Progenitor cell of endocrine pancreas (in vitro differentiated cells): ENCODE measurements at places on chromosomes 2 and 18.

DNA sequence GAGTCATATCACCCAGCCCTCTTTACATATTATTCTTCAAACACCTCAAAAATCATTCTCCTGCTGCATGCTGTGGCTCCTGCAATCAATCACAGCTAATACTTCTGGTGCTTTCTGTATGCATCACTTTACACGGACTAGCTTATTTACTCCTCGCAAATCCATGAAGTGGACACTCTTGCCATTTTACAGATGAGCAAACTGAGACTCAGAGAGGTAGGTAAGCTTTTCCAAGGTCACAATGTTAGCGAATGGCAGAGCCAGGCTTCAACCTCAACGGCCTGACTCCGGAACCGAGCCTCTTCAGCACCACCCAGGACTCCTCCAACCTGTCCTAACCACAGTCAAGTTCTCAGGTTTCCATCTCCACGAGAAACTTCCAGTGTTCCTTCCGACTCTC, 36.8 kb downstream of the TCF4 start:
- H3K27me3 ChIP-seq, result no peaks in the 10 kb centered on the region
- H3K4me1 ChIP-seq, result peaks cover 12% of the 10 kb centered on the region
- H3K36me3 ChIP-seq, result peaks cover 5% of the 10 kb centered on the region
- H3K4me3 ChIP-seq, result no peak overlapping the region
- H3K27ac ChIP-seq, result no peak overlapping the region

DNA sequence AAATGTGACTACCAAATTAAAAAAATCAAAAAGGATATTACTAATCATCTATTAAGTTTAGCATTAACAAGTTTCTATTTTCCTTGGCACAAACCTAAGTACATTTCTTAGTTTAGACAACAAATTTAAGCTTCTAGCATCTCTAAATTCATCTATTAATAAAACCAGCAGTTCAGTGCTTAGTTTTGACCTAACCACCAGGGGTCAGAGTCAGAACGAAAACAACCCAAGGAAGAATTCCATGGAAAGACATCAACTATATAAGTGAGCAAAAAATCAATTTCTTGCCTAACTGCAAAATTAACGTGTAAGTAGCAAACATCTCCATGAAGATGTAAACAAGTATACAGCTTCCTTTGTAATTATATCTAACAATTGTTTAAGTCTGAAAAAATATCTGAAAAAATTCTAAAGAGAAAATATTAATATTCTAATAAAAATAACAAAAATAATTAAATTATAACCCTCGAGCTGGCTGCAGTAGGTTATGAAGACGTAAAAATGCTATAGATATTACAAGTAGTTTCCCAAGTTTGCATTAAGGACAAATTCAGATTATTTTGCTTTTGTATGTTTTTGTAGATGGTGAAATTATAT, 83.7 kb downstream of the CERKL start:
- DNase-seq, result no peak
- no peak overlapping the region for H3K4me3 ChIP-seq
- H3K27ac ChIP-seq, result no peak overlapping the region
- H3K36me3 ChIP-seq, result no peaks in the 10 kb centered on the region
- no peaks in the 10 kb centered on the region for H3K4me1 ChIP-seq
- peaks cover 25% of the 10 kb centered on the region for H3K27me3 ChIP-seq

GRCh38 chr18:21004726-21005125, 106.9 kb downstream of the ROCK1 start:
- no peak overlapping the region for H3K27ac ChIP-seq
- no peak overlapping the region for H3K4me3 ChIP-seq
- no peaks in the 10 kb centered on the region for H3K27me3 ChIP-seq
- H3K4me1 ChIP-seq, result peaks cover 2% of the 10 kb centered on the region
- no peak for DNase-seq
- peaks cover 28% of the 10 kb centered on the region for H3K36me3 ChIP-seq

DNA sequence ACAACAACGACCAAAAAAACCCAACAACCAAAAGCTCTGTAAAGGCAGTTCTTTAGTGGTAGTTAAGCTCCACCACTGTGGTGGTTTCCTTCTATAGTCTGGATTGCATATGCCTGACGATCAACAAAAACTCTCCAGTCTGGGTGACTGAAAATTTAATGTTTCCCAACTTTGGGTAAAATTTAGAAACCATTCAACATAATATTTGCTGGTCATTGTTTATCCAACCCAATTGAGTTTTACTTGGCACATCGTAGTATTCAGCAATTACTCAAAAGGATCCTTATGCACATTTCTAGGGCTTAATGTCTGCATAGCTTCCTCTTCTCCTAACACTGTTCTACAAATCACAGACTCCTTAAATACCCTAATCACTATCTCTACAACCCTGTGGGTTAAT, 1080.2 kb upstream of the NRXN1 start:
- H3K36me3 ChIP-seq, result no peaks in the 10 kb centered on the region
- no peak overlapping the region for H3K27ac ChIP-seq
- H3K4me1 ChIP-seq, result no peaks in the 10 kb centered on the region
- H3K27me3 ChIP-seq, result no peaks in the 10 kb centered on the region

- H3K27me3 ChIP-seq, result no peaks in the 10 kb centered on the region
- no peaks in the 10 kb centered on the region for H3K36me3 ChIP-seq
- H3K27ac ChIP-seq, result no peak overlapping the region
- H3K4me3 ChIP-seq, result no peak overlapping the region
Observed at GRCh38 chr18:27202741-27203140, 17.6 kb upstream of the CHST9 start.

- H3K4me3 ChIP-seq, result no peak overlapping the region
- no peak for DNase-seq
Observed at GRCh38 chr2:176960061-176960460, 252.5 kb upstream of the HNRNPA3 start.

GRCh38 chr2:104050656-104051242, 803.2 kb upstream of the POU3F3 start:
- H3K27ac ChIP-seq, result no peak overlapping the region
- no peak overlapping the region for H3K4me3 ChIP-seq
- DNase-seq, result no peak

GRCh38 chr2:222936705-222937104, 75.9 kb downstream of the ACSL3 start:
- no peaks in the 10 kb centered on the region for H3K4me1 ChIP-seq
- H3K27me3 ChIP-seq, result no peaks in the 10 kb centered on the region
- peaks cover 44% of the 10 kb centered on the region for H3K36me3 ChIP-seq

DNA sequence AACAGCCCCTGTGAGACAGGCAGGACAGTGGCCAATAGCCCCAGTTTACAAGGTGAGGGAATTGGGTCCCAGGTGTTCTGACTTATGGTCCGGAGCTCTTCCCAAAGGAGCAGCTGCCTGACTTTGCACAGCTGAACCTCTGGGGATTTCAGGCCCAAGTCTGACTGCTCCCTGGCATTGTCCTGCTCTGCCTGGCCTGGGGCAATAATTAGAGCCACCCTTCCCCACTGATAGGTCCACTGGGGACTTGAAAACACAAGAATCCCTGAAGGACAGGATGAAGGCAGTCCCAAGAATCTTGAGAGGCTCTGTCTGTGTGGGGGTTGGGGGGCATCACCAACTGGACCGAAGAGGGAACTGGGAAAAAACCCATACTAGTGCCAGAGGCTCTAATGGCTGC, 3.7 kb upstream of the FEV start:
- H3K27me3 ChIP-seq, result peaks cover 89% of the 10 kb centered on the region
- peaks cover 3% of the 10 kb centered on the region for H3K4me1 ChIP-seq
- DNase-seq, result no peak
- H3K4me3 ChIP-seq, result no peak overlapping the region
- H3K36me3 ChIP-seq, result no peaks in the 10 kb centered on the region

DNA sequence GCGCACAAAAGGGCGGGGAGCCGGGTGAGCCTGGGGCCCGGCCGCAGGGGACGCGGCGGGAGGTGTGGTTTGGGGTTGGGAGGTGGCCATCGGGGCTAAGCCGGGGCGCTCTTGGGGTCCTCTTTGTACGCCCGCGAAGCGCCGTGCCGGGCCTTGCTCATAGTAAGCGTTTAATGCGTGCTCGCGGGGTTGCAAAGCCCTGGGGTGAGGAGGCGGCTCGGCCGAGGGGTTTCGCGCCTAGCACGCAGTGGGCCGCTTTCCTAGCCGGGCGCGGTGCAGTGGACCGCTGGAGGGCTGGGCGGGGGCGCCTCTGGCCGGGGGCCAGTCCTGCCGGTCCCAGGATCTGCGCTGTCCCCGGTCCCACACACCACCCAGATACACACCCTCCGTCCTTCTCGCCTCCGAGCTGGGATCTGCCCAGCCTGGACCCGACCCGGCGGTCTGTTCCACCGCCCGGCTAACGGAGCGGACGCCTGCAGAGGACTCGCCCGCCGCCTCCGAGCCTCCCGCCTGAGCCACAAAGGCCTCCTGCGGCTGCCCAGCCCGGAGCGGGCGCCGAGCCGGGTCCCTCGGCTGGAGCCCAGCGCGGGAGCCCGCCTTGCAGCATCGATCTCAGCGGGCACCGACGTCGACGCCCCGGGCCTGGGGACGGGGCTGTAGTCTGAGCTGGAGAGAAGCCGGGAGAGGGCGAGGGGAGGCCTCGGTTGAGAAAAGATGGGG, 564 bp downstream of the DPYSL5 start:
- peaks cover 54% of the 10 kb centered on the region for H3K27me3 ChIP-seq
- DNase-seq, result peak; percentile 55
- H3K27ac ChIP-seq, result peak overlapping the region; percentile 24
